ENCODE measurements at places on chromosomes 7 and 10.

DNA sequence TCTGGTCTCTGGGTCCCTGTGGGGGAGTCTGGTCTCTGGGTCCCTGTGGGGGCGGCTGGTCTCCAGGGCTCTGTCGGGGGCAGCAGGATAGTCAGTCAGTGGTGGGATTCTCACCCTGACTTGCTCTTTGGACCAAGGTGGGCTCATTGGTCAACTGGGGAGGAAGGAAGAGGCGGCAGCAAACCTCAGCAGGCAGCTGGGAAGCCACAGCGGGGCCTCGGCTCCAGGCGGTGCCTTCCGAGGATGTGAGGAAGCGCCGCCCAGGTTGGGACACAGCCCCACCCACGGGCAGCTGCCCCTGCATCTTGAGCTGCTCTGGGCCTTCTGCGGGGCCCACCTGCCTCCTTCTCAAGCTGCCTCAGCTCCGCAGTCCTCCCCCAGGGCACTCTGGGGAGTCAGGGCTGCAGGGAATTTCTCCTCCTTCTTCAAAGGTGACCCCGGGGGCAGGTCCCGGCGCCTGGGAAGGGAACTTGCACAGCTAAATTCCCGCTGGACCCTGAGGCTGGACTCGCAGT lies 20.4 kb upstream of the KNDC1 start:
- DNase-seq, result no peak

DNA sequence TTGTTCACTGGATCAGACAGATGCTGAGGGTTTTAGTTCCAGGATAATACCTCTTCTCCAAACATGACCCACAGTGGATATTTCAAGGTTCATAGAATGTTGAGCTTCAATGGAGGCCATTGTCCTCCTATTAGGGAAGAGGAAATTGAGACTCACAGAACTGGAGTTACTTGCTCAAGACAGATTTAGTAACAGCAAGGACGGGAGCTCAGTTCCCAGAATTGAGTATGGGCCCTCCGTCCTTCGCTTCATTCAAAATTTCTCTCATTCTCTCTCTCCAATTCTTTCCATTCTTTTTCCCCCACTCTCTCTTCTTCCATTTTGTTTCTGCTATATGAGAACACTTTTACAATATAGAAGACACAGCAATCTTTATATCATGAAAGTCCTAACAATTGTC lies 94.0 kb downstream of the DNAJB9 start:
- no peak for DNase-seq

- no peak for DNase-seq
Measured at GRCh38 chr7:112083776-112084355, 122.3 kb downstream of the DOCK4 start.

GRCh38 chr7:33039903-33040292 lies 22.7 kb downstream of the NT5C3A start:
- no peak for DNase-seq

DNA sequence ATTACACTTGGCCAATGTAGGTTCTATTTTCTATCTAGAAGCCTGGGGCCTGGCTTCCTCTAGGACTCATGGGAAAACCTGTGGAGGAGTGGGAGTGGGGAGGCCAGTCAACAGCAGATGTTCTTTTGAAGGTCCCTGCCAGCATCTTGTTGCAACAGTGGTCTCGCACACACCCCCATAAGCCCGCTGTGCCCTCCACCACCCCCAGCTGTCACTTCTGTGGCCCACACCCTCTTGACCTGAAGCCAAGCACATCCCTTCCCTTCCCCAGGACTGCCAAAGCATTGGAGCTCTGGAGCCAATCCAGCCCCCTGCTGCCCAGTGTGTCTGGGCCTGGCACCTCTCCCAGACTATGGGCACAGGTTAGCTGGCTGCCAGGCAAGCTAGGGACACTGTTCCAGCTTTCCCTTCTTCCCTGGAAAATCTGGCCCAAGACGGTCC lies 1.9 kb upstream of the STX1A start:
- DNase-seq, result no peak

DNA sequence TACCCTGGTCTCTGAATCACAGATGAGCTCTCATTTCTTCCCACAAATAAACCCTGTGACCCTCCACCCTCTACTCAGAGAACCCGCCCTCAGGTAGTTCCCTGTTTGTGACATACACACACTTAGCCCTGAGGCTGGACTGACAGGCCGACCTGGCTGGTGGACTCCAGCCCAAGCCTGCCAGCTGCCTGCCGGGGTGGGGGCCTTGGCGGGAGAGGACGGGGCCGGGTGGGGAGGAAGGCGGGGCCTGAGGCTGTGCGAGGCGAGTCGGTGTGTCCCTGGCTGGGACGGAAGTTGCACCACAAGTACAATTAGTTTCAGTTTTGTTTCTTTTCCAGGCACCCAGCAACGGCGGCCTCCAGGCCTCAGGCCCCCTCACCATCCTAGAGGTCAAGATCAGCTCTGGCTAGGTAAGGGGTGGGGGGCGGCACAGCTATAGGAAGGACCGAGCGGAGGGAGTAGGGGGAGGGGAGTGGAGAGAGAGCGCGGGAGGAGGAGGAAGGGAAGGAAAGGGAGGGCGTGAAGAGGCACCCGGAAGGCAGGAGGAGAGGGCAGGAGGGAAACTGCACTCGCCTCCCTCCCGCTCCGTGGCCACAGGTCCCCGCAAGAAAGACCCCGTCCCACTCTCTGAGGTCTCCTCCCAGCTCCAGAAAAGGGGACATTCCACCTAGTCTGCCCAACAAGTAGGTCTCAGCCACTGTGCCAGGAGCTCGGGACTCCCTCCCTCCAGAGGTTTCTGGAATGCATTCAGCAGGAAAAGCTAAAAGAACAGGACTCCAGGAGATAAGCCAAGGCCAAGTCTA lies at the start of gene TRIM56:
TRIM56 (plus strand) TSS at position 320 of the 803 bp plus-strand sequence. CDS start 1,832 bp downstream, outside the sequence.
- peak; percentile 74 for DNase-seq

GRCh38 chr10:98467506-98468318 lies 21.0 kb upstream of the HPS1 start:
- peak; percentile 80 for DNase-seq

- no peak for DNase-seq
Measured at GRCh38 chr7:18846765-18847215, 270.6 kb downstream of the TWIST1 start.

- DNase-seq, result no peak
Measured at GRCh38 chr10:49284356-49284755, 14.6 kb upstream of the C10orf71 start.

DNA sequence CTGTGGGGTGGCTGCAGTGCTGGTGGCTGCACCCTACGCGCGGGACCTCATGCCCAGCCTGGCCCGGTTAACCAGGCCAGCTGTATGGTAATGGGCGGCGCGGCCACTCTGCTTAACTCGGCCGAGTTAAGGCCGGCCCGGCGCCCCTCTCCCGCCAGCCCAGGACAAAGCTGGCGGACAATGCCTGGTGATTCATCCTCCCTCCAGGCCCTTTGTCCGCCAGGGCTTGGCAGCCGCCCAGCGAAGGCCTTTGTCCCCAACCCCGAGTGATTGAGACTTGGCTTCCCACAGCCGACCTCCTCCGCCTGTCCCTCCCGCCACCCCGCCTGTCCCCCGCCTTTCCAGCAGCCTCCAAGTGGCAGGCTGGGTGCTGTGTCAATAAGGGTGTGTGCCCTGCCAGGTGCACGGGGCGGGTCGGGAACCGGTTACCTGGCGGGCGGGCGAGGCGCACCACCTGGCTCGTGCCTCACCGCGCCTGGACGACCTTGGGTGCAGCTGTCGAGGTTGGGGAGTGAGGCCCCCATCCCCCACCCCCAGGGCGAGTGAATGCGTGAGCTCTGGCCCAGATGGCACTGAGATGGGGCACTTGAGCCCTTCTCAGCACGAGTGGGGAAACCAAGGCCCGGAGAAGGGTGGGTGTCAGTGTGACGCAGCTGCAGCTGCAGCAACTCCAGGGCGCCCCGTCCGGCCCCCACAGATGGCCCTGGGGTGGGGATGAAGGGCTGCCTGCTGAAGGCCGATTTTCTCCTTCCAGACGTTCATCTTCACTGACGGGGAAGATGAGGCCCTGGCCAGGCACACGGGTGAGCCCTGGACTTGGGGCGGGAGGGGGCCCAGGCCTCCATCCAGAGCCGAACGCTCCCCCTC lies 4.6 kb downstream of the LFNG start:
- DNase-seq, result no peak

GRCh38 chr10:29613196-29613595 lies 21.6 kb downstream of the SVIL start:
- no peak for DNase-seq

DNA sequence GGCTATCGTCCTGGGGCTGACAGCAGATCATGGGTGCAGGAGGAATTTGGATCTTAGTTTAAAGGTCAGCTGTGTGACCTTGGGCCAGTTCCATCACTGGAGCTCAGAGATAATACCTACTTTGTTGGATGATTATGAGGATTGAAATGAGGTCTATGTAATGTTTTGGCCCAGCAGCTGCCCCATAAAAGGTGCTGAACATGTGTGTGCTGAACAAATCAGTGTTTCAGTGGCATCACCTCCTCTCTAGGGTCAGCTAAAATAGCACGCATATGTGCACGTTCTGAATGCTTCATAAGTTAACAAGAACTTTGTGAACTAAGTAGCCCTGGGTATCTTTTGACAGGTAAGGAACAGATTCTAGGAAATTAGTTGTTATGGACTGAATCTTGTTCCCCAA lies 84.8 kb upstream of the LRRC18 start:
- DNase-seq, result no peak

- no peak for DNase-seq
Measured at GRCh38 chr7:31735991-31736982, 49.3 kb downstream of the PPP1R17 start.

- DNase-seq, result no peak
Measured at GRCh38 chr7:6607651-6608051, 7.8 kb upstream of the ZNF853 start.

GRCh38 chr10:130714742-130715467 lies 578.7 kb downstream of the GLRX3 start:
- DNase-seq, result no peak

DNA sequence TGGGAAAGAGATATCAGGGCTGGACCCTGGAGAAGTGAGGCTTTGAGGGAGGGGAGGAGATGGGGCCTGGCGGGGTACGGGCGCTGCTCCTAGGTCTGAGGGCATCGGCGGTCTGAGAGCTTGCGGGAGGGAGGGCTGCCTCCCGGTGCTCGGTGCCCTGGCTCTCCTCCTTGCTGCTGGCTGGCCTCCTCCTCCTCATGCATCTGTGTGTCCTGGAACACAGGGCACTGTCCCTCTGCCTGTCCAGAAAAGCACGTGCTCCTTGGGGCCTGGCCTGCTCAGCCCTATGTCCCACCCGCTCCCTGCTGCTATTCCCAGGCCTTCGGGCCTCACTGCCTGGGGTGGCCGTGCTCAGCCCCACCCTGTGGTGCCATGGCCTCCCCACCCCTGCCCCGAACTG lies 166.9 kb downstream of the RNF216 start:
- DNase-seq, result no peak

GRCh38 chr7:120138497-120138896 lies 134.5 kb upstream of the KCND2 start:
- no peak for DNase-seq

DNA sequence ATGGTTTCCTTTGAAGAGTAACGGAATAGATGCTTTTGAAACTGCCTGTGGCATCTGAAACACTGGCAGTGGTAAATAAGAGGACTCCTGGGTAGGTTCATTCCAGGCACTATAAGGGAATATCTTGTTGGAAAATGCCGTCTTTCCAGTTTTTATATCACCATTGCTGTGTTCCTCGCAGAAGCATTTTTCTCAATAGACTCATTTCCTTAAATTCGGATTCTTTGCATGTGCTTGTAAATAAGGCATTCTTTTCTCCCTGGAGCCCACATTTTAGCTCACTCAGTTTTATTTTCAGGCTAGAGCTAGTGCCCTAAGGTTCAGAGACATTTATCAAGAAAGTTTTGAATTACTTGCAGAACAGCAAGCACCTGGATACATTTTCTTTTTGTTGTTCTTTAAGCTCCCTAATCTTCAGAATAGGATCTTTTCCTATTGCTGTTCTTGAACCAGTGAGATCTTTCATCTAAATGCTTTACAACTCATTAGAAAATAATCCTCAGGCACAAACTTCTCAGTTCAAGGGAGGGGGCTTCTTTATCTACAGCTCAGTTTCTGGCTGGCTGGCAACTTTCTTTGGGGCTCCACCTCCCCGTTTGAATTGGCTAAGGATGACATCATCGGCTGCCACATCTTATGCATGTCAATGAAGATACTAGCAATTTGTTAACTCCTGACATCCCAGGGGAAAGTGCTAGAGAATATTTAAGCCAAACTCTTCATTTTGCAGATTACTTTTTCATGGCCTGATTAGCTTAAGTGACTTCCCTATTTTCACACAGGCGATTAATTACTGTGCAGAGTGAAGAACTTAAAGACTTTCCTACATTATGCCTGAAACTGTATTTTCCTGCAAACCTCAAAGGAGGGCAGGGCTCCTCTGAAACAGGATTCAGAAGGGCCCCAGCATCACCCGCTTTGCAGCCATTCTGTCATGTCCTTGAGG lies 133.7 kb upstream of the RSU1 start:
- DNase-seq, result no peak

DNA sequence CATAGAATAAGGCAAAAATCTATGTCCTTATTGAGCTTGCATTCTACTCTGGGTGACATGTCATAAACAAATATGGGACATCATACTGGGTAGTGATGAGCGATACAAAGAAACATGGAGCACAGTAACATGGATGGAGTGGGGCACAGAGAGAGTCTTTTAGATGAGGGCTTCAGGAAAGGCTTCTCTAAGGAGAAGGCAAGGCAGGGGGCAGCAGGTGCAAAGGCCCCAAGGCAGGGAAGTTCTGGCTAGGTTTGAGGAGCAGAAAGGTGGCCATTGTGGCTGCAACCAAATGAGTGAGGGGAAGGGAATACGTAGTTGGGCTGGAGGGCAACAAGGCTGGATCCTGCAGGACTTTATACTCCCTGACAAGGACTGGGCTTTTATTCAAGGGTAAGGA lies 211.4 kb downstream of the HERPUD2 start:
- DNase-seq, result no peak

DNA sequence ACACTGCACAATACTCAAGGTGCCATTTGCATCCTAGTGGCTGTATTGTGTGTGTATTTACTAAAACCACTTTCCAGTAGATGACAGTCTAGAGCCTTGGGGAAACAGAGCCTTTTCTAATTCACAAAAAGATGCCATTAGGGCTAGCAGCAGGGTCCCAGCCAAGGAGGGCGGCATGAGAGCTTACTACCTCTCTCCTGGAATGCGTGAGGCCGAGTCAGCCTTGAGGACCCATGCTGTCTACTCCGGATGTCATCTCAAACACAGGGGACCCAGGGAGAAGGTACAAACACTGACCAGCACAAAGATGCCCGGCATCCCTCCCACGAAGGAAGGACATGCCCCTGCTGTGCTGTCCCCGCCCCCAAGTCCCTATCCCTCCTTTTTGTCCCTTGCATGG lies 65.5 kb downstream of the CYCS start:
- no peak for DNase-seq

GRCh38 chr7:105044449-105045070 lies 30.6 kb downstream of the KMT2E start:
- DNase-seq, result no peak

- DNase-seq, result peak; percentile 63
Measured at GRCh38 chr7:128398016-128398840, 11.6 kb downstream of the IMPDH1 start.

GRCh38 chr7:51040787-51041186 lies 258.1 kb upstream of the GRB10 start:
- no peak for DNase-seq

- peak; percentile 22 for DNase-seq
Measured at GRCh38 chr10:132939957-132940790, 2.2 kb downstream of the CFAP46 start.

All from CD4-positive, alpha-beta T cell treated with Interleukin-4 for 4 hours (primary cell).